ENCODE measurements at places on chromosomes 3 and 15.

GRCh38 chr15:65978110-65978509, 108.8 kb downstream of the RAB11A start:
- H3K27me3 ChIP-seq, result peaks cover 9% of the 10 kb centered on the region
- H3K36me3 ChIP-seq, result no peaks in the 10 kb centered on the region
- H3K27ac ChIP-seq, result no peak overlapping the region

DNA sequence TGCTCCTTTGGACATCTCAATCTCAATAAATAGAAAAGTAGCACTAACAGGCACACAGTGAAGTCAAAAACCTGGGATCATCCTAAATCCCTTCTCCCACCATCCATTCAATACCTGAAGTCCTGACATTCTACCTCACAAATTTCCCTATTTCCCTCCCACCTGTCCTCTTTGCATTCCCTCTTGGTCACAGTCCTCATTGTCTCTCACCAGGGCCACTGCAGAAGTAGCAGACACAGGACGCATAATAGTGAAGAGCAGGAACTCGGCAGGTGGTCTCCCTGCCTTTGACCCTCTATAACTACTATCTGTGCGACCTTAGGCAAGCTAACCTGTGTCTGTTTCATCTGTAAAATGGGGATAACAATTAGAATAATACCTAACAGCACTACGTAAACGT, 2.3 kb downstream of the THOC7 start:
- DNase-seq, result no peak
- H3K4me1 ChIP-seq, result peaks cover 34% of the 10 kb centered on the region
- H3K27ac ChIP-seq, result no peak overlapping the region
- H3K36me3 ChIP-seq, result no peaks in the 10 kb centered on the region
- no peak overlapping the region for H3K4me3 ChIP-seq

GRCh38 chr3:126211569-126211968, 31.2 kb upstream of the ALDH1L1 start:
- no peak for DNase-seq
- peaks cover 37% of the 10 kb centered on the region for H3K27me3 ChIP-seq
- peaks cover 8% of the 10 kb centered on the region for H3K4me1 ChIP-seq
- H3K27ac ChIP-seq, result no peak overlapping the region
- no peaks in the 10 kb centered on the region for H3K36me3 ChIP-seq

GRCh38 chr15:35548435-35548834, 2.5 kb upstream of the DPH6 start:
- no peak overlapping the region for H3K27ac ChIP-seq
- H3K27me3 ChIP-seq, result no peaks in the 10 kb centered on the region
- peaks cover 16% of the 10 kb centered on the region for H3K4me1 ChIP-seq
- no peaks in the 10 kb centered on the region for H3K36me3 ChIP-seq

DNA sequence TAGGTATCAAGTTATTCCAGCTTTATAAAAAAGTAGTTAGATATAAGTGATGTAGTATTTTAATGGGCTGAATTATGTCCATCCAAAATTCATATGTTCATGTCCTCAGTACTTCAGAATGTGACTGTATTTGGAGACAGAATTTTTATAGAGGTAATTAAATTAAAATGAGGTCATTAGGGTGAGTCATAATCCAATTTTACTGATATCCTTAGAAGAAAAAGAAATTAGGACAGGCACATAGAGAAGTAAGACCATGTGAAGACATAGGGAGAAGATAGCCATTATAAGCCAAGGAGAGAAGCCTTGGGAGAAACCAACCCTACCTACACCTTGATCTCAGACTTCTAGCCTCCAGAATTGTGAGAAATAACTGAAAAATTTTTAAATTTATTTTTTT, 30.3 kb downstream of the RAP2B start:
- no peaks in the 10 kb centered on the region for H3K27me3 ChIP-seq
- no peaks in the 10 kb centered on the region for H3K4me1 ChIP-seq
- no peaks in the 10 kb centered on the region for H3K36me3 ChIP-seq

- H3K27ac ChIP-seq, result no peak overlapping the region
- no peaks in the 10 kb centered on the region for H3K36me3 ChIP-seq
- H3K4me1 ChIP-seq, result no peaks in the 10 kb centered on the region
- no peak for DNase-seq
Measured at GRCh38 chr3:27326202-27326601, 43.0 kb downstream of the NEK10 start.

DNA sequence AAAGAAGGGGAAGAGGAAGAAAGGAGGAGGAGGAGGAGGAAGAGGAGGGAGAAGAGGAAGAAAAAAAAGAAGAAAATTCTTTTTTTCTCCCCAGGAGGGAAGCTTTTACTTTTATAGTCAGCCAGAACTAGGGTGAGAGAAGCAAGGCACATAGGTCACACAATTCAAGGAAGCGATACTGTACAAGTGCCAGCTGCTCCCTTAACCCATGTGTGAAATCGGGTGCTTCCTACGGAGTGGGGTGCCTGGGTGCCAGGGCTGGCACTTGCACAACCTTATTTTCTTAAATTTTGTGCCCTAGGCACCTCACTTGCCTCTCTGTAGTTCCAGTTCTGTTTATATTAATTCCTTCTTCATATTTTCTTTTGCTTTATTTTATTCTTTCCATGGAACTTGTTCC, 150.4 kb downstream of the LIPC start:
- peaks cover 5% of the 10 kb centered on the region for H3K4me1 ChIP-seq
- no peak for DNase-seq
- no peak overlapping the region for H3K4me3 ChIP-seq

GRCh38 chr3:141095546-141095937, 44.4 kb downstream of the SPSB4 start:
- no peak for DNase-seq
- H3K27me3 ChIP-seq, result no peaks in the 10 kb centered on the region
- H3K27ac ChIP-seq, result no peak overlapping the region
- no peak overlapping the region for H3K4me3 ChIP-seq
- no peaks in the 10 kb centered on the region for H3K4me1 ChIP-seq
- no peaks in the 10 kb centered on the region for H3K36me3 ChIP-seq
